ENCODE measurements at places on chromosomes 2 and 18. TPM values are rescaled to one million over a fixed set of nuclear protein-coding genes. Genes with fewer than 3 reads are reported as not detected.

Gene CCDC178
- total RNA-seq, result 1.2 TPM

Gene TMEM247
- not detected for total RNA-seq

Gene EMX1
- total RNA-seq, result not detected

Gene G6PC2
- not detected for total RNA-seq

Data from glomerular endothelial cell (primary cell).